ENCODE measurements at places on chromosomes 3 and 15. TPM values are rescaled to one million over a fixed set of nuclear protein-coding genes. Genes with fewer than 3 reads are reported as not detected.

GRCh38 chr3:122858373-122858772 lies 63.5 kb downstream of the SLC49A4 start:
- DNase-seq: no peak

GRCh38 chr15:82044373-82045178 lies 1.2 kb downstream of the MEX3B start:
- no peak for DNase-seq

GRCh38 chr3:57098418-57099310 lies 38.2 kb downstream of the SPATA12 start:
- DNase-seq: no peak

DNA sequence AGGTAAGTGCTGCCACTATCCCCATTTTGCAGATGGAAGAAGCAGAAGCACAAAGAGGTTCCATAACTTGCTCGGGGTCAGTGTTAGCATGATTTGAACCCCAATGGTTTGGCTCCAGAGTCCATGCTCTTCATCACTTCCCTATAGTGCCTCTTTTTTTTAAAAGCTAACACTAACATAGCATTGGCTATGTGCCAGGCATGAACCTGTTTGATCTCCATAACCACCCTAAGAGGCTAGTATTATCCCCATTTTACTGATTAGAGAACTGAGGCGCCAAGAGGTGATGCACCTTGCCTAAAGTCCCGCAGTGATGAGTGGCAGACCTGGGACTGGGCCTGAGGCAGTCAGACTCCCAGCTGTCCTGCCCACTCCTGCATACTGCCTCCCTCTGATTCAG lies 7.3 kb downstream of the LINGO1 start:
- no peak for DNase-seq

GRCh38 chr3:181948286-181948685 lies 236.6 kb downstream of the SOX2 start:
- no peak for DNase-seq

GRCh38 chr3:13210221-13210975 lies 137.2 kb upstream of the IQSEC1 start:
- no peak for DNase-seq

DNA sequence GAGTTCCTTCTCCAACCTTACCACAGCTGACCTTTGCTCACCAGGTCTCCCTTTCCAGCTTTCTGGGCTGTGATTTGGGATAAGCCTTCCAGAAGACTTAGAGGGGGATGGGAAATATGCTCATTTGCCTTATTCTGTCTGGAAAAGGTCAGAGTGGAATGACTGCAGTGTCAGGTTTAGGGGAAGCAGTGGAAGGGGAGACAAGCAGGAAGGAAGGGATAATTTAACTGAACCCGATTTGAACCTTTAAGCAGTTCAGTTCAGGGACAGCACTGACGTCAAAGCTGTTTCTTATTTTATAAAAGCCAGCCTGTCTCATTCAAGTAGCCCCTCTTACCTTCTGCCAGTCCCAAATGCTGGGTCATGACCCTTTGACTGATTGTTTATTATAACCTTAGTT lies 418.4 kb upstream of the RARB start:
- no peak for DNase-seq

GRCh38 chr3:133792171-133792763 lies 13.3 kb upstream of the SRPRB start:
- DNase-seq: no peak

Gene PLEKHO2
- 10.4 TPM for total RNA-seq

Gene XCR1
- total RNA-seq: not detected

Gene UBA7
- total RNA-seq: 20.0 TPM

Measured in cardiac septum (tissue), 1 donor.